Lung microvascular endothelial cell (primary cell): ENCODE measurements at places on chromosomes 6 and 20.

DNA sequence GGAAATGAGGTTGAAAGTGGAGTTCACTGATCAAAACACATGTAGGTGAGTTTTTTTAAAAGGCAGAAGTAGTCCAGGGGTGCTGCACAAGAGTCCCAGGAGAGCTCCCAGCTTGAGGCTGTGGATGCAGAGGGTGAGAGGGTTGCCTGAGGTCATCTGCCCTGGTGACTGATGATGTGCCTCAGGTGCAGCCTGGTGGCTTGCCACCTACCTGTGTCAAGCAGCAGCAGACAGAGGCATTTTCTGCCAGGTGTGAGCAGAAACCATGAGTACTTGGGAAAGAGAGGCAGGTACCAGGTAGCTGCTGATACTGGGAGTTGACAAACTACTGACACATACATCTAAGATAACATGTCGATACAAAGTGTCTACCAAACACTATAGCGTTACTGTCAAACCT, 92.5 kb downstream of the SCP2D1 start:
- DNase-seq: no peak

DNA sequence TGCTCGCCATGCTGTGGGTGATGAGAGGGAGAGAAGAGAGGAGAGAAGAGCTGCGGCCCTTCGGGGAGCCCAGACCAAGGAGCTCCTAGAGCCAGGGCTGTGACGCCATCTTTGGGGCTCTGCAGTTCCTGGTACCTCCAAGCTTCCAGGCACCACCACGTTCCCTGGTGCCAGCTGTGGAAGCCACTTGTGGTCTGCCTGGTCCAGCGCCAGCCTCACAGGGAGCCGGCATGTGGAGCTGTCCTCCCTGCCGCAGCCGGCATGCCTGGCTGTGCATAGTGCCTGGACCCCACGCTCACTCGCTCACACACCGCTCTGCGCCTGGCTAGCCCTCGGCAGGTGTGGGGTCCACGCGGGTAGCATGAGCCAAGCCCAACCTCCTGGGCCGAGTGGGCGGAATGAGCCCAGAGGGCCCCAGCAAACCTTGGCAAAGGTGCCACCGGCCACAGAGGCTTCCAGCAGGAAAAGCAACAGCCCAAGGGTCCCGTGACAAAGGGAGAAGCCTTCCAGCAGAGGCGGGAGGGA, 19.3 kb upstream of the CHRNA4 start:
- DNase-seq: no peak

DNA sequence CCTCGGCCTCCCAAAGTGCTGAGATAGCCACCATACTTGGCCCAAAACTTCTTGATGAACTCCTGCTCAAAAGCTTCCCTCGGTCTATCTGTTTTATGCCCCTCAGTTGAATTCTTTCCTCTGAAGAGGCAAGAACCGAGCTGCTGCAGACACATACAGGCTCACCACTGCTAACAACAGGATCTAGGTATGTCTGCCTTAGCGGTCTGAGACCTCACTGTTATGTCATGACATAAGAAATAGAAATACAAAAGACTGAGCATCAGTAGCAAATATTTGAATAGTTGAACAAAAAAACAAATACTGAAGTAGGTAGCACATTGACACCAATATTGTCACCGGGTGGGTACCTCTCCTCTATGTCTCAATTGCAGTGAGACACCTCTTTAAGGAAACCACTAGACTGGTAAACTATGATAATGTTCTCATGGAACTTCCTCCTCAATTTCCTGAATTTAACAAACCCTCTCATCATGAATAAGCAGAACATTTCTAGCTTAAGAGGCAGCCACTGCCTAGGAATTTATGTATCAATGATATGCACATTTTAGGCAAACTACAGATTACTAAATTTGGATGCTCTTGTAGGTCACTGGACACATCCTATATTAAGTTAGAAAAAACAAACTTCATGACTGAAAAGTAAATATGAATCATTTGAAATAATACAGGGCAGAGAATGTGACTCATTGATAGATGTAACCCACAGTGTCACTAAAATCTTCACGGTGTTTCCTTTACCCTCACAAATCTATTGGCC, 9.4 kb upstream of the STXBP5 start:
- no peak for DNase-seq

- DNase-seq: no peak
Measured at GRCh38 chr6:210778-211374, 81.4 kb upstream of the DUSP22 start.

GRCh38 chr6:4935975-4936680, 67.7 kb downstream of the RPP40 start:
- no peak for DNase-seq

DNA sequence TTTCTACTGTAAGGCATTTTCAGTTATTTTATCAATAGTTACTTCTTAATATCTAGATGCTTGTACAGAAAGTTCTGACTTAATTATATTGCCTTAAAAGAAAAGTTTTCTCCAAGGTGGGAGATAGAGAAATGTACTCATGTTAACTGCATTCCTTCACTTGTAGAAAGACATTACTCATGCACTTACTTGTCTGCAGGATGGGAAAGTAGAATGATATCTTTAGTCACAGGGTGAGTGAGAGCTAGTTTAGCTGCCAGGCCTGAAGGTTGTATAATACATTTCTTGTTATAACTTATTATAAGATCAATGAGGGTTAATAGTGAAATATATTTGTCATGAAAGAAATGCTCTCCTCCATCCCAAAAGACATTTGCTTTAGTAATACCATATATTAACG, 92.1 kb downstream of the CRYBG1 start:
- no peak for DNase-seq
